Vagina (tissue), 2 donors: ENCODE measurements at places on chromosomes 7 and 10. TPM values are rescaled to one million over a fixed set of nuclear protein-coding genes. Genes with fewer than 3 reads are reported as not detected.

GRCh38 chr10:17414484-17414883 lies 39.9 kb downstream of the ST8SIA6 start:
- H3K4me3 ChIP-seq = no peak overlapping the region
- H3K36me3 ChIP-seq = no peaks in the 10 kb centered on the region
- H3K4me1 ChIP-seq = no peaks in the 10 kb centered on the region
- H3K27me3 ChIP-seq = no peaks in the 10 kb centered on the region
- H3K27ac ChIP-seq = no peak overlapping the region
- no peak for DNase-seq

The CYP3A4 gene
- not detected for total RNA-seq

DNA sequence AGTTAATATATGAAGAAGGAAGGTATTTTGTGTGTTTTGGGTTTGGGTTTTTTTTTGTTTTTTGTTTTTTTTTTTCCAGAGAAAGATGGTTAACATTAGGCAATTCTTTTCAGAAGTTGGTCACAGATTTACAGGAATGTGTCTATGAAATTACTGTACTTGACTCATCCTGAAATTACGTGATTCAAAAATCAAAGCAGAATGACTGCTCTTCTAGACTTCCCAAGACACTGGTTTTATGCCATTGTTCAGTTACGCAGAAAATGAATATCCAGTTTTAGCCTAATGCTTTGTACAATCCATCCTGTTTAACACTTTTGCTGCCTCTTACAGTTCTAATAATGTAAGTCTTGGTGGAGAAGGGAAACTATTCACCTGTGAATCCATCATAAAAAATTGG lies 39.7 kb upstream of the CELF2 start:
- no peaks in the 10 kb centered on the region for H3K4me1 ChIP-seq
- H3K27ac ChIP-seq = no peak overlapping the region
- H3K27me3 ChIP-seq = no peaks in the 10 kb centered on the region
- H3K4me3 ChIP-seq = no peak overlapping the region

GRCh38 chr7:3201937-3202710 lies 98.9 kb upstream of the SDK1 start:
- H3K27ac ChIP-seq = no peak overlapping the region
- H3K4me1 ChIP-seq = no peaks in the 10 kb centered on the region
- DNase-seq = peak; percentile 61
- no peaks in the 10 kb centered on the region for H3K36me3 ChIP-seq
- H3K27me3 ChIP-seq = no peaks in the 10 kb centered on the region
- no peak overlapping the region for H3K4me3 ChIP-seq

GRCh38 chr7:121212036-121212435 lies 116.8 kb upstream of the WNT16 start:
- no peak overlapping the region for H3K4me3 ChIP-seq
- no peak for DNase-seq
- H3K4me1 ChIP-seq = no peaks in the 10 kb centered on the region
- H3K27ac ChIP-seq = no peak overlapping the region
- no peaks in the 10 kb centered on the region for H3K36me3 ChIP-seq

DNA sequence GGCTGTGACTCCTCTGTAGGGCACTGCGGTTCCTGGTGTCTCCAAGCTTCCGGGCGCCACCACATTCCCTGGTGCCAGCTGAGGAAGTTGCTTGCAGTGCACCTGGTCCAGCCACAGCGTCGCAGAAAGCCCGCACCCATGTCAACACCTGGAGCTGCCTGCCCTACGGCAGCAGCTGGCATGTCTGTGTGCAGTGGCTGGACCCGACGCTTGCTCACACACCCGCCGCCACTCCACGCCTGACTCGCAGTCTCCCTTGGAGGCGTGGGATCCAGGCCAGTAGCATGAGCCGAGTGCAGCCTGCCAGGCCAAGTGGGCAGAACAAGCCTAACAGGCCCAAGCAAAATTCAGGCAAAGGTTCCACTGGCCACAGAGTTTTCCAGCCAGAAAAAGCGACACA lies 118.1 kb upstream of the PHF14 start:
- H3K36me3 ChIP-seq = no peaks in the 10 kb centered on the region
- no peak overlapping the region for H3K4me3 ChIP-seq
- H3K27ac ChIP-seq = no peak overlapping the region
- H3K4me1 ChIP-seq = no peaks in the 10 kb centered on the region
- no peaks in the 10 kb centered on the region for H3K27me3 ChIP-seq

The PTN gene
- total RNA-seq = 48.4 TPM

The MMP21 gene
- not detected for total RNA-seq

The ZNF425 gene
- total RNA-seq = 2.9 TPM

The AGAP5 gene
- total RNA-seq = 5.4 TPM

DNA sequence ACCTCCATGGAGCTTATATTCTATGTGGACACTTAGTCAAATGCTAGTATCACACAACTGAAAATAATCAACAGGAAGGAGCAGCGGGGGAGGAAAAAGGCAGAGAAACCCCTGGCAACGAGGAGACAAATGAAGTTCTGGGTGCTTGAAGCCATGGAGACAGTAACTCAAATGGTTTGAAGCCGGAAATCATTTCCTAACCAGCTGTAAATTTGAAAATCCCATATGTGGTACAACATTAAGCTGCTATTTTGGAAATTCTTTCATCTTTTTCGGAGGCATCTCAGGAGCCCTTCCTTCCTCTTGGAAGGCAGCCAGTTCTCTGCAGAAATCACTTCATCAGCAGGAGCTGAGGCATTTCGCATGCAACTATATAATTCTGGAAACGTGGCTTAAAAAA lies 91.4 kb downstream of the PPP1R3C start:
- no peak overlapping the region for H3K27ac ChIP-seq
- H3K27me3 ChIP-seq = no peaks in the 10 kb centered on the region
- no peak overlapping the region for H3K4me3 ChIP-seq
- DNase-seq = no peak
- no peaks in the 10 kb centered on the region for H3K36me3 ChIP-seq
- peaks cover 10% of the 10 kb centered on the region for H3K4me1 ChIP-seq

The ZNF32 gene
- 51.1 TPM for total RNA-seq

The NOD1 gene
- total RNA-seq = 14.5 TPM

- no peaks in the 10 kb centered on the region for H3K27me3 ChIP-seq
- peak overlapping the region; percentile 94 for H3K27ac ChIP-seq
- no peak for DNase-seq
- peaks cover 20% of the 10 kb centered on the region for H3K4me1 ChIP-seq
- no peaks in the 10 kb centered on the region for H3K36me3 ChIP-seq
Measured at GRCh38 chr7:39948375-39948955, 1.6 kb upstream of the CDK13 start.

- peak overlapping the region; percentile 80 for H3K27ac ChIP-seq
- H3K27me3 ChIP-seq = no peaks in the 10 kb centered on the region
- H3K4me1 ChIP-seq = peaks cover 40% of the 10 kb centered on the region
Measured at GRCh38 chr10:74039561-74040145, 41.7 kb downstream of the VCL start.

The GET4 gene
- total RNA-seq = 35.8 TPM

DNA sequence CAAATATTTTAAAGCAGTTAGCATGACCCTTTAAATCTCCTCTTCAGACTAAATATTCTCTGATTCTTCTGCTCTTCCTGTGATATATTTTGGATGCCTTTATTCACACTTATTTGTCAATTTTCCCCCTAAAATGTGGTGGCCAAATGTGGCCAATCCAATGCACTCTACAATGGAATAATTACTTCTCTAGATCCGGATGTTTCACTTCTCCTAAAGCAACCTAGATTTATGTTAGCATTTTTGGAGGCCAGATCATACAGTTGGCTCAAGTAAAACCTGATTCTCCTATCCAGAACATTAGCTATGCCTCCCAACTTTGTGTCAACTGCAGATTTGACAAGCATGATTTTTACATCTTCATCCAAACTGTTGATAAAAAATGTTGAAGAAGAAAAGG lies 153.7 kb downstream of the CREB5 start:
- no peak overlapping the region for H3K27ac ChIP-seq
- no peaks in the 10 kb centered on the region for H3K27me3 ChIP-seq
- peaks cover 6% of the 10 kb centered on the region for H3K4me1 ChIP-seq
- no peak for DNase-seq

GRCh38 chr10:484925-485661 lies 204.4 kb downstream of the DIP2C start:
- H3K4me3 ChIP-seq = peak overlapping the region; percentile 38
- H3K36me3 ChIP-seq = no peaks in the 10 kb centered on the region
- H3K27me3 ChIP-seq = no peaks in the 10 kb centered on the region
- DNase-seq = peak; percentile 79

GRCh38 chr7:115059321-115059720 lies 137.4 kb downstream of the MDFIC start:
- no peak for DNase-seq
- H3K27me3 ChIP-seq = no peaks in the 10 kb centered on the region
- H3K4me1 ChIP-seq = no peaks in the 10 kb centered on the region
- H3K36me3 ChIP-seq = no peaks in the 10 kb centered on the region
- H3K4me3 ChIP-seq = no peak overlapping the region

The ZNF800 gene
- total RNA-seq = 31.9 TPM

The PVRIG gene
- 1.7 TPM for total RNA-seq

DNA sequence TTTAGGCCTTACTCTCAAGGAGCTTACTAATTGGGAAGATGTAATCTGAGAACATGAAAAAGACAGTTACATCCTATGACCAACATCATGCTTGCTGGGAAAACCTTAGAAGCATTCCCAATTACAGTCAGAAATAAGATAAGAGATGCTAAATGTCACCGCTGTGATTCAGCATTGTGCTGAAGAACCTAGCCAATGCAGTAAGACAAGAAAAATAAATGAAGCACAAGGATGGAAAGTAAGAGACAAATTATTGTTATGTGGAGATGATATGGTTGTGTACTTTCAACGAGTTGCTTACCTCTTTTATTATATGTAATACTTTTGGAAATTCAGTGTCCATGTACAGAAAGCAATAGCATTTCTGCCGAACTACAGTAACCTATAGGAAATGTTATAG lies 104.8 kb downstream of the RBM20 start:
- no peaks in the 10 kb centered on the region for H3K36me3 ChIP-seq
- DNase-seq = no peak
- no peak overlapping the region for H3K27ac ChIP-seq
- no peaks in the 10 kb centered on the region for H3K4me1 ChIP-seq
- H3K27me3 ChIP-seq = no peaks in the 10 kb centered on the region

The WNT2 gene
- total RNA-seq = not detected

GRCh38 chr10:29370097-29371092 lies 81.5 kb downstream of the LYZL1 start:
- no peak overlapping the region for H3K27ac ChIP-seq
- DNase-seq = no peak
- no peaks in the 10 kb centered on the region for H3K36me3 ChIP-seq
- H3K4me3 ChIP-seq = no peak overlapping the region
- no peaks in the 10 kb centered on the region for H3K27me3 ChIP-seq

GRCh38 chr10:618229-618989 lies 71.1 kb downstream of the DIP2C start:
- DNase-seq = no peak
- H3K36me3 ChIP-seq = no peaks in the 10 kb centered on the region
- peaks cover 75% of the 10 kb centered on the region for H3K4me1 ChIP-seq
- peak overlapping the region; percentile 70 for H3K27ac ChIP-seq
- no peak overlapping the region for H3K4me3 ChIP-seq

- no peak overlapping the region for H3K27ac ChIP-seq
- no peaks in the 10 kb centered on the region for H3K27me3 ChIP-seq
- no peak for DNase-seq
Measured at GRCh38 chr7:90931986-90932916, 332.0 kb upstream of the FZD1 start.

DNA sequence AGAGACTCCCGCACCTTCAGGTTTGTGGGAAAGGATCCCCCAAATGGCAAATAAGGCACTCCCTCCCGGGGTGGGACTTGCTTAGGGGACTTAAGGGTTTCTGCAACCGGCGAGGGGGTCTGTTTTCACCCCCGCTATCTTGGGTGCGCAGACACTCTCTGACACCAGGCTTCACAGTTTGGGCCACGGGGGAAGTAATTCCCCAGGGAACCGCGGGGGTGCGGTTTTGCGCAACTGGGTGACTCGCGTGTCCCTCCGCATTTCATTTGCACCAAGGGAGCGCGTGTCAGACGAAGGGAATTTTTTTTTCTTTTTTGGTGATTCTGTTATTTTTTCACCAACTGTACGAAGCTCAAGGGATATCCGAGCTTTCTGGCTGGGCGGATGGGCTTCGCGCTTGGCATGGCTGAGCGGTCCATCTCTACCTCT lies 1.7 kb downstream of the GRM8 start:
- DNase-seq = no peak
- no peaks in the 10 kb centered on the region for H3K36me3 ChIP-seq
- no peaks in the 10 kb centered on the region for H3K27me3 ChIP-seq
- H3K27ac ChIP-seq = no peak overlapping the region

DNA sequence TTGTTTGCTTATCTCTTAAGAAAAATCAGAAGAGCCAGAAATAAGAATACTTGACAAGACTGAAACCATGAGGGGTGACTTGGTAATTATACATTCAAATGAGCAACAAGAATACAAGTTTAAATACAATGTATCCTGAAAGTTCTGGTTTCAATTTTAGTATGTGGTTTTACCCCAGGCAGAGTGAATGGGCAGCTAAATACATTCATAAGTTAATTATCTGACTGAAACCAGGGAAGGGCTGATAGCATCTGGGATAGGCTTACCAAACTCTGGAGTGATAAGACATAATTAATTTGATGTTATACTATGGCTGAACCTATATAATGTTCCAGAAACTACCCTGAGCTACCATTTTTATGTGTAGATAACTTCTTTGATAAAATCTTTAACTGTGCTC lies 252.2 kb upstream of the PLXNA4 start:
- no peak overlapping the region for H3K27ac ChIP-seq
- H3K4me1 ChIP-seq = no peaks in the 10 kb centered on the region
- DNase-seq = no peak
- H3K4me3 ChIP-seq = no peak overlapping the region
- H3K27me3 ChIP-seq = no peaks in the 10 kb centered on the region
- no peaks in the 10 kb centered on the region for H3K36me3 ChIP-seq

DNA sequence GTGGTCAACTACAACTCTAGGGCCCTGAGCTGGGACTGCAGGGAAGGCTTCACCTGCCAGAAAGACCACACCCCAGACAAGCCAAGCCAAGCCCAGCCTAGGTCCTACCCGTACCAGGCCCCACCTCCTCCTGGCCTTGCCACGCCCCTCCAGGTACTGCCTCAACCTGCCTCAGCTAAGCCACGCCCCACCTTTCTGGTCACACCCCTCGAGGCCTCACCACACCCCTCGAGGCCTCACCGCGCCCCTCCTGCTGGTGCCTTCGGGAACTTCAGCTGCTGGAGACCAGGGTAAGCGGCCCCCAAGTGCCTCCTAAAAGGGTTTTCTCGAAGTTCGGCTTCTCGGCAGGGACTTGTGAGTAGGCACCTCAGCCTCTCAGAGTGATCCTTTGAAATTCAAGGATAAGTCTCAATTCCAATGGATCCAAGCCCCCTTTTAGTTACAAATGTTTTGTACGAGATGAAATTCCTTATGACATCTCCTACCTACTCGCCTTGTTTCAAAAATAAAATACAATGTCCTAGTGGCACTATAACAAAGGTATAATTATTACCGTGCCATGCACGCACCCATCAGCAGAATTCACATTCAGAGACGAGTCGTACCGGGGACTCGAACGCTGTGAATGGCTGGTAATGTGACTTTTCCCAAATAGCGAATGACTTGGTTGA lies 171.2 kb downstream of the ARHGAP21 start:
- no peak overlapping the region for H3K27ac ChIP-seq
- no peak overlapping the region for H3K4me3 ChIP-seq
- DNase-seq = no peak
- H3K36me3 ChIP-seq = no peaks in the 10 kb centered on the region
- H3K27me3 ChIP-seq = no peaks in the 10 kb centered on the region
